Type B pancreatic cell (in vitro differentiated cells): ENCODE measurements at places on chromosomes 13 and 19.
A peak's percentile ranks its signal among the peaks of the same experiment; 100 is the strongest.

- peak; percentile 89 for DNase-seq
Observed at GRCh38 chr19:13588957-13589833, 82.9 kb upstream of the CACNA1A start.

DNA sequence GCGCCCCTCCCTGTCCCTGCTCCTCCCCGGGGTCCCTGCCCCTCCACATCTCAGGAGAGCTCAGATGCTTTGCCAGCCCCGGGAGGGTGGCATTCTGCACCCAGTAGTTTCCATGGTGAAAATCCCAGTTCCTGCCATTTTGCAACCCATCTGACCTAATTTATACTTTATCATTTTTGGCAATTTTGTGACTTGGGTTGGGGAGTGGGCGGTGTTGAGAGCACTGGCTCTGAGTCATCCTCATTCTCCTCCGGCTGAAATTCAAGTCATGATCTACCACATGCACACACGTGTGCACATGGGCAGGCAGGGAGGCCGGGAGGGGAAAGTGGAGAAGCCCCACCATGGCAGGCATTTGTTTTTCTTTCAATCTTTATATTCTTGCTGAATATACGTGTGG is 208.6 kb downstream of the URI1 start:
- no peak for DNase-seq

- DNase-seq = peak; percentile 67
Observed at GRCh38 chr19:7861619-7862412, 12.4 kb downstream of the PRR36 start.

- no peak for DNase-seq
Observed at GRCh38 chr19:14019100-14019499, 8.8 kb upstream of the RLN3 start.

DNA sequence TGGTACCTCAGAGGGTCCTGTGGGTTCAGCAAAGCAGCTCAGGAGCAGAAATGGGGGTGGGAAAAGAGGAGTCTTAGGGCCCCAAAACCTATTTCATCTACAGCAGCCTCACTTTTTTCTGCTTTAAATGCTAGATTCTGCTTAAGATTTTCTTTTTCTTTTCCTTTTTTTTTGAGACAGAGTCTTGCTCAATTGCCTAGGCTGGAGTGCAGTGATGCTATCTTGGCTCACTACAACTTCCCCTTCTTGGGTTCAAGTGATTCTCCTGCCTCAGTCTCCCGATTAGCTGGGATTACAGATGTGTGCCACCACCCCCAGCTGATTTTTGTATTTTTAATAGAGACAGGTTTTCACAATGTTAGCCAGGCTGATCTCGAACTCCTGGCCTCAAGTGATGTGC is 30.7 kb upstream of the WDFY2 start:
- DNase-seq = no peak

DNA sequence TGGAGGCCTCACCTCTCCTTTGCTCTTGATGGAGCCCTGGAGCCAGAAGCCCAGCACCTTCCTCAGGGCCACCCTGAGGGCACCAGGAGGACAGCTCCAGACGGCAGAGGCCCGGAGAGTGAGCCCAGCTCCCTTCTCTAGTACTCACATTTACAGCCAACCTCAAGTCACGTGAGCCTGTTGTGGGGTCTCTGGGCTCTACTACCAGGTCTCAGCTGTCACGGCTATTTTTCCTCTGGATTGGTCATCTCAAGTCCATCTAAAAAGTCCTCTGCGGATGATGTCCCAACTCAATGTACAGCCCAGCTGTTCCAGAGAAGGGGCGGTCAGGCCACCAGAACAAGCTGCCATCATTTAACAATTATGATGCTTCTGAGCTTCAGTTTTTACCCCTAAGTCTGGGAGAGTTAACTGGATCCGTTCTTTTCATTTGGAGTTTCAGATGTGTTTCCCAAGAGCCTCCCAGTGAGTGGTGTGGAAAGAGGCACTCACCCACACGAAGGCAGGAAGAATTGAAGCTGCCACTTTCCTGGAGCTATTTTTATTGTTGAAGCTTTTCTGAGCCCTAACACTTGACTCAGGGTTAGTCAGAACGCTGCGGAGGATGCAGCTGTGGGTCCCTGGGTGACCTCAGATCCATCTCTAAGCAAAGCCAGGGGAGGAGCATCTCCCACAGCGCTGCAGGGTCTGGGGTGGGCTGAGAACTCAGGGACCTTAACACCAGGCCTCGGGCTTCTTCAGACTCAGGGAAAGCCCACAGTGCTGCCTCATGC is 143.5 kb upstream of the UBL3 start:
- no peak for DNase-seq

GRCh38 chr13:97124915-97125809 is 97.0 kb upstream of the MBNL2 start:
- DNase-seq = no peak

GRCh38 chr19:18685597-18686190 is 2.2 kb downstream of the CRTC1 start:
- no peak for DNase-seq

GRCh38 chr19:42089191-42089750 is 13.3 kb downstream of the ZNF574 start:
- no peak for DNase-seq

GRCh38 chr19:46320559-46320958 is 23.7 kb downstream of the HIF3A start:
- DNase-seq = no peak

- DNase-seq = no peak
Observed at GRCh38 chr19:2208975-2209374, 27.2 kb downstream of the PLEKHJ1 start.
